ENCODE measurements at places on chromosomes 4 and X.

GRCh38 chr4:77711469-77711868 lies 105.8 kb downstream of the CXCL13 start:
- no peak for DNase-seq

DNA sequence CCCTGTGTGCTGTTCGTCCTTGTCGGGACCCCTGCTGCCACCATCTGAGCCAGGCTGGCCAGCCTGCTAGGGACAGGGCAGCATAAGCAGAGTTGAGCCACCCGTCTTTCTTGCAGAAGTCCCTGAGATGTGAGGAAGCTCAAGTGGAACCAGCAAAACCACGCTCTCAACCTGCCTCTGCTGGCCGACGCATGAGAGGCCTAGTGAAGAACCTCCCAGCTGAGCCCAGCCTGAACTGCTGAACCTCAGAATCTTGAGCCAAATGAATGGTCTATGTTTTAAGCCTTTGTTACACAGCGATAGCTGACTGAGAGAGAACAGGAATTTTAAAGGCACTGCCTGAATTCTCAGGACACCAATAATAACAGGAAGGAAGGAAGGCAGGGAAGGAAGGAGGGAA lies 98.9 kb upstream of the ADRA2C start:
- DNase-seq = no peak

DNA sequence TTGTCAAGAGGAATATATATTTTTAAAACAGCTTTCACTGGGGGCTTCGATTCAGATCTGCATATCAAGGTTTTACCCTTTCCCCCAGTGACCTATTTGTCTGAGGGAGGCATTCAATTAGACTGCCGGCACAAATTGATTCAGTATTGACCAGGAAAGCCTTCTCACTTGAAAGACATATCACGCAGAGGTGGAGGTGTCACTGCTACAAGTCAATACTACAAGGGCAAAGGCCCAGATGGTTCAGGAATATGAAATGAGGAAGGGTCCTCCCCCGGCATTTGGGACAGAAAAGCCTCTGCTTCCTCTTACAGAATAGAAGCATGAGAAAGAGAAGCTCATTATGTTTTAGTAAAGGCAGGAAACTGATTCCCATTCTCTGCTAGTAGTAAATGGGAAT lies 383.6 kb downstream of the HNRNPD start:
- DNase-seq = no peak

DNA sequence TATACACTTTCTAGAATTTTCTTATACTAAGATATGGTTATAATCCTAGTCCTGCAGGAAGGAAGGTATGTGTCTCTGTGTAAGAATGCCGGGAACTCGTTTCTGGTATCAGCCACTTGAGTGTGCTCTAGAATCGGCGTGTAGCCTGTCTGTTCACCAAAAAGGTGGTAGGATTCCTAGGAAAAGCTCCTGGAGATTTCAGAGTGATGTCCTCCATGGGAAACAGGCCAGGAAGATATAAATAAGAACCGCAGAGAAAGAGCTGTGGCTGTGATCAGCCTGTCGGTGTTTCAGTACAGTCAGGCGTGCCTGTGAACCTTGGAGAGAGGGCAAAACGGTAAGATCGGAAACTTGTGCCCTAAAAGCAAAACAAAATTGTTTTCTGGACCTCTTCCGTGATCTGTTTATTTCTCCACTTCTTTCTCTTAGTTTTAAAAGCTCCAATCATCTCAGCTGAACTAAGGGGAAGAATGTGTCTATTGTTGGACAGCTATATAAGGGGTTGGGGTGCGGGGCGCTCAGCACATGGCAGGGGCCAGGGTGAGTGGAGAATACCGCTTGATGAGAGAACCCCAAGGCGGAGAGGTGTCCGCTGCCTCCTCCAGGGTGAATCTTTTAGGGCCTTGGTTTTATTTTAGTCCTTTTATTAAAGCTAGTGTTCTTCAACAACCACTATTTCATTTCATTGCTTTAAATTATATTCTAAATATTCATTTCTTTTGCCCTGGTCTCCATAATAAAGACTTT lies 303.8 kb upstream of the TENM3 start:
- no peak for DNase-seq

DNA sequence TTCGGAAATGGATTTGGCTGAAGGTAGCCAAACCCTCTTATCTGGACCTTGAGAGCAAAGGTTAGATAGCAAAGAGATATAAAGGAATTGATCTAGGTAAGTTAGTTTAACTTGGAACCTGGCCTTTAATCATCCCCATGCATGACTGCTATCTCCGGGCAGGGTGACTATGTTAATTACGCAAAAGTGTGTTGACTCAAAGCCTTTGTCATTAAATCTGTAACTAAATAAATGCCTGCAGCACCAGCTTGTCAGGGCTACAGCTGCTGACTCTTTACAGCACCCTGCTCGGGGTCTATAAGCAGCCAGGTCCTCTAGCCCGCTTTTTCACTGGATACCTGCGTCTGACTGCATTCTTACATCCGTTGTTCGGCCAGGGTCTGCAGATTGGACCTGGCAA lies 201.7 kb downstream of the TBCK start:
- DNase-seq = no peak

DNA sequence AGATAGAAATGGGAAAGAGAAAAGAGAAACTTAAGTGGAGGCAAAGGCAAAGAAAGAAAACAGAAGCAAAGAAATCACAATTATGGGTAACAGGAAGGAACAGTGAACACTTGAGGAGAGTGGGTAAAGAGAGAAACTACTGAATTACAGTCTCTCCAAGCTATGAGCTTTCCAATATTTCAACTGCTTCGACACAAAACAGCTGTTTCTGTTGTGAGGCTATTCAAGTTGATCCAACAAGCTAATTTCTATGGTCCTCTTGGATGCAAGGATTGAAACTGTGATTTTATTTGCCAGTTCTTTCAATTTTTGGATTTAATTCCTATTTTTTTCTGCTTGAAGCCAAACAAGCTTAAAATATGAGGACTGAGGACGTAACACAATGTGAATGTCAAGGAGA lies 80.5 kb upstream of the ADGRA3 start:
- DNase-seq = no peak

GRCh38 chr4:2789793-2790582 lies 2.9 kb upstream of the SH3BP2 start:
- DNase-seq = no peak

- DNase-seq = no peak
Measured at GRCh38 chr4:85932500-85933290, 427.2 kb downstream of the MAPK10 start.

Data from stimulated activated naive CD4-positive, alpha-beta T cell (primary cell).